ENCODE measurements at places on chromosomes 6 and 20.

DNA sequence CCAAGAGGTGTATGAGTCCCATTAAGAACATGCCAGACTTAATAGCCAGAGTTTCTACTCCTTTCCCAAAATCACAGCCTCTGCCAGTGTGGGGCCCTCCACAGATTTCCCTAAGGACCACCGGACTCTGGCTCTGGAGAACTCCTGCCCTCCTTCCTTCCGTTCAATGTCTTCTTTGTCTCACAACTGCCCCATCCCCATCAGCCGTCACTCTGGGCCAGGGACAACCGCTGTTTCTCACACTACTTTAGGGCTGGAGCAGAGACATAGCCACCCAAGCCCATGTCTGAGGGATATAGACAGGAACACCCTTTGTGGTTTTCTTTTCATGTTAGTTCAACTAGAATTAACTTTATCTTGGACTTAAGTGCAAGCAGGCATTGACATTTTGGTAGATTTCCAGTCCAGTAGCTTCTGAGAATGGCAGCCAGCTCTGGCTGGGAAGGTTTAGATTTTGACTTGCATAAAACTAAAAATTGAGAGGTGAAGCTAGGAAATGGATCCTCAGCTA, 6.7 kb upstream of the ACSS1 start:
- no peak for DNase-seq

DNA sequence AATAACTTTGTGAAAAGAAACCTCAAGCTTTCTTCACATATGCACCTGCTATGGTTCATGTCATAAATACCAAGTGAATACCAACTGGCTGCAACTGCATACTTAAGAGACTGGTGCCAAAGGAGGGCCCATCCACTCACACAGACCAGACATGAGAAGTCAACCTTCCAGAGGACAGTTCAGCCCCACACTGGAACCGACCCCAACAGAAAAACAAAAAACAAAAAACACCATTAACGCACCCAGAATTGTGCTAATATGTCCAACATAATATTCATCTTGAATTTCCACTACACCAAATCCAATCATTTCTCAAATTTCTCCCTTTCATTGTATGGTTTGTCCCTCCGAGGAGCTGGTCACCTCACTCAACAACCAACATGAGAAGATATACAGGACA, 42.8 kb downstream of the CHD6 start:
- DNase-seq = no peak

- DNase-seq = no peak
These were observed 18.0 kb upstream of the TBC1D22B start for GRCh38 chr6:37239526-37239925.

GRCh38 chr6:32337186-32337805, 34.4 kb downstream of the TSBP1 start:
- no peak for DNase-seq

DNA sequence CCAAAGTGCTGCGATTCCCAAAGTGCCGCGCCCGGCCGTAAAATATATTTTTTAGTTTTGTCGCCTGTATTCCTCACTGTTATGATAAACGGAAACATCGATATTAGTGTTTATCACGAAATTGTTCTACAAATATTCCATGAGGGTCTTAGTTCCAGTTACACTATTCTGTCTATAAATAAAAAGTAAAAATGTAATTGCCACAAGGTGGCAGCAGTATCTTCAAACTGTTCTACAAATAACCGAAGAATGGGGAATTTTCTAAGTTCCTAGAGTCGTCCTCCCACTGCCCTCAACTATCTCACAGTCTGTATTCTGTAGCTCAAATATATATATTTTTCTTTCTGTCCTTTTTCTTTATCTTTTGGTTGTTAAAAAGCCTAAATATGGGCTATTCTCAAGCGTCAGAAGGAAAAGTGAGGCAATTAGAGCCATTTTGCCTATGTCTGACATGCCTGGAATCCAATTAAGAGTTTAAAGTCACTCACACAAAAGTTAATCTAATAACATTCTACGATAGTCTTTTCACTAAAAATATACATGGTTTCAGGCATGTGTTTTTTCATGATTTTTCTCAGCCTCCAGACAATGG, 14.2 kb upstream of the FAM162B start:
- DNase-seq = no peak

DNA sequence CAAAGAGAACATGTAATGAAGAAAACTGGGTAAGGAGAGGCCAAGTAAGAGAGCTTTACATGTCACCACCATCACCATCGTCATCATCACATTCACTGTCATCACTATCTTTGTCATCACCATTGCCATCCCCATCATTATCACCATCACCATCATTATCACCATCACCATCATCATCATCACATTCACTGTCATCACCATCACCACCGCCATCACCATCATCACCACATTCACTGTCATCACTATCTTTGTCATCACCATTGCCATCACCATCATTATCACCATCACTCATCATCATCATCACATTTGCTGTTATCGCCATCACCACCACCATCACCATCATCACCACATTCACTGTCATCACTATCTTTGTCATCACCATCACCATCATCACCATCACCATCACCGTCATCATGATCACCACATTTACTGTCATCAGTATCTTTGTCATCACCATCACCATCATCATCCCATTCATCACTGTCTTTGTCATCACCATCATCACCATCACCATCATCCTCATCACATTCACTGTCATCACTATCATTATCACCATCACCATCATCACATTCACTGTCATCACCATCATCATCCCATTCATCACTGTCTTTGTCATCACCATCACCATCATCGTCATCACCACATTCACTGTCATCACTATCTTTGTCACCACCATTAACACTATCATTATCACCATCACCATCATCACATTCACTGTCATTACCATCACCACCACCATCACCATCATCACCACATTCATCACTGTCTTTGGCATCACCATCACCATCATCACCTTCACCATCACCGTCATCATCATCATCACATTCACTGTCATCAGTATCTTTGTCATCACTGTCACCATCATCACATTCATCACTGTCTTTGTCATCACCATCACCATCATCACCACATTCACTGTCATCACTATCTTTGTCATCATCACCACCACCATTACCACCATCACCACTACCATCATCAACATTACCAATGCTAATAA, 172.3 kb downstream of the ERMARD start:
- no peak for DNase-seq

DNA sequence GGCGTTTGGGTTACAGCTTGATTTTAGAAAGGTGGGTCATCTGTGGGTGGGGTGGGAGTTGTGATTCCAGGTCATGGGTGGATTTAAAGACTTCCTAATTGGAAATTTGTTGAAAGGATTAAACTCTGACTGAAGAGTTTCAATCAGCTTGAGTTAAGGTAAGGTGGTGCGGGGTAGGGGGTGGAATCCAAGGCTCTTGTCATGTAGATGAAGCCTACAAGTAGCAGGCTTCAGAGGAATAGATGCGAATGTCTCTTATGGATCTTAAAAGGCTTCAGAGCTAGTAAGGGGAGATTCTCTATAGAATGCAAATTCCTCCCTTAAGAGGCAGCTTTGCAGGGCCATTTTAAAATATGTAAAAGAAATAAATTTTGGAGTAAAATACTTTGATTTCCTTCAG, 645.3 kb downstream of the FRK start:
- DNase-seq = no peak

DNA sequence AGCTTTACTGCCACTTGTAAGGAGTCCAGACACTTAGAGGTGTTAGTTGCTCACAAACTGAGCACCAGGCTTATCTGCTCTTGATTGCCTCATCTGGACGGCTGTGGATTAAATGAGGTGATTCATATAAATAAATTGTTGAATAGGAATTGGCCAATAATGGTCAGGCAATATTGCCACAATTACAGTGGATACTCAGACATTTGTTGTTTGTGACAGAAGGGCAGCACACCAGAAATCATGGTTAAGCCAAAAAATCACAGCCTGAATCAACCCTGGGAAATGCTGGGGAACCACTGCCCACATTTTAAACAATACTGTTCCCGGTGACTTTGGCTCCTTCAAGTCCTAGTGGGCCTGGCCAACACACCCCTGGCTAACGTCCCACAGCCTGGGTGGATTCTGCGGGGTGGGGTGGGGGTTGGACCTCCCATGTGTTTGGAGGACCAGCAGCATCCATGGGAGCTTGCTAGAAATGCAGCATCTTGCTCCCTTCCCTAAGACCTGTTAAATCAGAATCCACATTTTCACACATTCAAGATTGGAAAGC, 29.5 kb upstream of the SPDEF start:
- no peak for DNase-seq

DNA sequence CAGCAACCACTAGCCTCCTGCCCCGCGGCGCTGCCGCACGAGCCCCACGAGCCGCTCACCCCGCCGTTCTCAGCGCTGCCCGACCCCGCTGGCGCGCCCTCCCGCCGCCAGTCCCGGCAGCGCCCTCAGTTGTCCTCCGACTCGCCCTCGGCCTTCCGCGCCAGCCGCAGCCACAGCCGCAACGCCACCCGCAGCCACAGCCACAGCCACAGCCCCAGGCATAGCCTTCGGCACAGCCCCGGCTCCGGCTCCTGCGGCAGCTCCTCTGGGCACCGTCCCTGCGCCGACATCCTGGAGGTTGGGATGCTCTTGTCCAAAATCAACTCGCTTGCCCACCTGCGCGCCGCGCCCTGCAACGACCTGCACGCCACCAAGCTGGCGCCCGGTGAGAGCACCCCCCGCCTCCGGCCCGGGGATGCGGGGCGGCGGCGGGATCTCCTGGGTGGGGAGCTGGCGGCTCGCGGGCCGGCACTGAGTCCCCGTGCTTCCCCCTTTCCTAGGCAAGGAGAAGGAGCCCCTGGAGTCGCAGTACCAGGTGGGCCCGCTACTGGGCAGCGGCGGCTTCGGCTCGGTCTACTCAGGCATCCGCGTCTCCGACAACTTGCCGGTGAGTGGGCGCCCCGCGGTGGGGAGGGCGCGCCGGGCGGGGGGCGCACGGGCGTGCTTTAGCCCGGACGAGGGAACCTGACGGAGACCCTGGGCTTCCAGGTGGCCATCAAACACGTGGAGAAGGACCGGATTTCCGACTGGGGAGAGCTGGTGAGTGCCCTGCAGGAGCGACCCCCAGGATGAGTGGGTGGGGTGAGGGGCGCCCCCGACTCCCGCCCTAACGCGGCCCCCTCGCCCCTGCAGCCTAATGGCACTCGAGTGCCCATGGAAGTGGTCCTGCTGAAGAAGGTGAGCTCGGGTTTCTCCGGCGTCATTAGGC, 585 bp downstream of the PIM1 start:
- DNase-seq = peak; percentile 76

- no peak for DNase-seq
These were observed 56.6 kb upstream of the CLDN20 start for GRCh38 chr6:155207223-155207622.

GRCh38 chr20:728256-728944, 39.9 kb downstream of the SLC52A3 start:
- DNase-seq = no peak

- DNase-seq = no peak
These were observed 108.0 kb downstream of the NUS1 start for GRCh38 chr6:117783279-117783678.

DNA sequence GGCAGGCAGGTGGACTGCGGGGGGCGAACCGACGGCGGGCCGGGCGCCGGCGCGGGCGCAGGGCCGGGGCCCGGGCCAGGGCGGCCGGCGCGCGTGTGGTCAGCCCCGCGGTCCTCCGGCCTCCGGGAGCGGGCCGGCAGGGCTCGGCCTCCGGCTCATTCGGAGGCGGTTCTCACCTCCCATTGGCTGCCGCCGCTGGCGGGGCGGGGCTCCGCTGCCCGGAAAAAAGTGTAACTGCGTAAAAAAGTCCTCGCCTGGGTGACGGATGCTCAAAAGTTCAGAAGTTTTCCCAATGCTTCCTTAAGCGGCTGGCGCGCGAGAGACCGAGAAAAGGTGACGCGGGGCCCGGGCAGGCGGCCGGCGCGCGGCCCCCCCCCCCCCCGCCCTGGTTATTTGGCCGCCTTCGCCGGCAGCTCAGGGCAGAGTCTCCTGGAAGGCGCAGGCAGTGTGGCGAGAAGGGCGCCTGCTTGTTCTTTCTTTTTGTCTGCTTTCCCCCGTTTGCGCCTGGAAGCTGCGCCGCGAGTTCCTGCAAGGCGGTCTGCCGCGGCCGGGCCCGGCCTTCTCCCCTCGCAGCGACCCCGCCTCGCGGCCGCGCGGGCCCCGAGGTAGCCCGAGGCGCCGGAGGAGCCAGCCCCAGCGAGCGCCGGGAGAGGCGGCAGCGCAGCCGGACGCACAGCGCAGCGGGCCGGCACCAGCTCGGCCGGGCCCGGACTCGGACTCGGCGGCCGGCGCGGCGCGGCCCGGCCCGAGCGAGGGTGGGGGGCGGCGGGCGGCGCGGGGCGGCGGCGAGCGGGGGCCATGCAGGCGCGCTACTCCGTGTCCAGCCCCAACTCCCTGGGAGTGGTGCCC, at the start of gene FOXC1:
FOXC1 (plus strand) TSS at position 268 of the 849 bp plus-strand sequence; CDS start at position 799, 531 bp downstream.
- peak; percentile 92 for DNase-seq

GRCh38 chr6:148890096-148890495, 143.3 kb downstream of the UST start:
- DNase-seq = no peak

GRCh38 chr20:38130687-38131587, 34.1 kb downstream of the TGM2 start:
- DNase-seq = peak; percentile 21

DNA sequence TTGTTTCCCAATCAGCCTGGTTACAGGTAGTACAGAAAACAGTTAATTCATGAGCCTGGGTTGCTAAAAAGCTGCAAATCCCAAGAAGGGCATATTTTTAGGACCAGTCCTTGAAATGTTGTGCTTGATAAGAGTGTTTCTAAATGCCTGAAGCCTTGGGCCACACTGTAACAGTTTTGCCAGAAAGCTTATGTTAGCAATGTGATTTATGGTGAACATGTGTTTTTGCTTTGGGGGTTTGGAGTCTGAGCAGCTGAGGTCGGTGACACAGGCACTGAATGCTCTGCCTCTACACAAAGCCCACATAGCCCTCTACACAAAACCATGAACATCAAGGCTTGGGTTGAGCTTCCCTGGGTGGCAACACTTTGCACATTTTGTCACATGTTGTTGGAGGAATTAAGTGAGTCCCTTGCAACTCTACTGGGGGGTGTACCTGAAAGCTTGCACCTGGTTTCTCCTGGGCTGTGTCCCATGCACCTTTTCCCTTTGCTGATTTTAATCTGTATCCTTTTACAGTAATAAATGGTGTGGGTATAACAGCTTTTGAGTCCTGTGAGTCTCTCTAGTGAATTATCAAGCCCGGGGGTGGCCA, 22.2 kb downstream of the AHI1 start:
- no peak for DNase-seq

DNA sequence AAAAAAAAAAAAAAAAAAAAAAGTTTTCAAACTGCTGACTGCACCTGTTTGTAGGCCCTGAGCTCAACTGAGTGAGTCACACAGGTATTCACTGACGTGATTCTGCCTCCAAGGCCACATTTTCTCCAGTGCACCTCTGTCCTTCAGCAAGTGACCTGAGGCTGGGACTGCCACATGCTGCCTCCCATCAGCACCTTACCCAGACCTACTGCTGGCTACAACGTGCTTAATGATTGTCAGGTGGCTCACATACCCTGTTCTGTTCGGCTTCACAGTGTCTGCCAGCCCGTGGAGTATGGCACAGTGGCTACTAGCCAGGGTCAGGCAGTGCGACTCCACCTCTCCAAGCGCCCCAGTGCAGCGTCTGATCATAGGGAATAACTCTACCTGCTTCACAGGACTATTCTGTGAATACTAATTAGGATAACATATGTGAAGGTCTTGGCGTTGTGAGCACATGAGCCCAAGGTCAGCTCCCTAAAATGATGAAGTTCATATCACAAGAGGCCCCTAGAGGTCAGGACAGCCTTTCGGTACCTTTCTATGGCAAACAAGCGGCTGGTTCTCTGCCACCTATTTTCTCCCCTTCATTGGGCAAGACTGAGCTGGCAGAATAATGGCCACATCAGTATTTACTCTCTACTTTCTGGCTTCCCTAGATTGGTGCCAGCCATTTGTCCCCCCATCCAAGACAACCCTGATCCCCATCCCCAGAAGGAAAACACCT, 28.1 kb downstream of the RIPOR3 start:
- no peak for DNase-seq

GRCh38 chr20:42494290-42494689, 695.4 kb downstream of the PTPRT start:
- no peak for DNase-seq

Measured in ovary (tissue), 10 donors.